ENCODE measurements at places on chromosomes 2 and 18.

DNA sequence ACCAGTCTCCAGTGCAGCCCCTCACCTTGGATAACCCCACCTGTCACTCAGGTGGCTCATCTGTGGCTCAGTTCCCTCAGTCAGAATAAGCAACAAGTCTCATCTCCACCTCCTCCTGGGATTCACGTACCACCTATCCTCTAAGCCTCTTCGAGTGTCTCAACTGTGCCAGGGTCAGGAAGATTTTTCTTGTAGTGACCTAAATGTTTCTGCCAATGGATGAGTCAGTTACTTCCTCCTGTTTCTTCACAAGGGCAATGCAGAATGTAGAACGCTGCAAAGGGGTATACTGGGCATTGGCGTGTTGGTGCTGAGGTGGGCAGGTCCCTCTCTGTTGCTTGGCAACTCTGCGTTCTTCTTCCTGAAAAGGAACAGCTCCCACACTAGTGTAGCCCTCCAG, 213.3 kb upstream of the CXCR4 start:
- no peak for DNase-seq

DNA sequence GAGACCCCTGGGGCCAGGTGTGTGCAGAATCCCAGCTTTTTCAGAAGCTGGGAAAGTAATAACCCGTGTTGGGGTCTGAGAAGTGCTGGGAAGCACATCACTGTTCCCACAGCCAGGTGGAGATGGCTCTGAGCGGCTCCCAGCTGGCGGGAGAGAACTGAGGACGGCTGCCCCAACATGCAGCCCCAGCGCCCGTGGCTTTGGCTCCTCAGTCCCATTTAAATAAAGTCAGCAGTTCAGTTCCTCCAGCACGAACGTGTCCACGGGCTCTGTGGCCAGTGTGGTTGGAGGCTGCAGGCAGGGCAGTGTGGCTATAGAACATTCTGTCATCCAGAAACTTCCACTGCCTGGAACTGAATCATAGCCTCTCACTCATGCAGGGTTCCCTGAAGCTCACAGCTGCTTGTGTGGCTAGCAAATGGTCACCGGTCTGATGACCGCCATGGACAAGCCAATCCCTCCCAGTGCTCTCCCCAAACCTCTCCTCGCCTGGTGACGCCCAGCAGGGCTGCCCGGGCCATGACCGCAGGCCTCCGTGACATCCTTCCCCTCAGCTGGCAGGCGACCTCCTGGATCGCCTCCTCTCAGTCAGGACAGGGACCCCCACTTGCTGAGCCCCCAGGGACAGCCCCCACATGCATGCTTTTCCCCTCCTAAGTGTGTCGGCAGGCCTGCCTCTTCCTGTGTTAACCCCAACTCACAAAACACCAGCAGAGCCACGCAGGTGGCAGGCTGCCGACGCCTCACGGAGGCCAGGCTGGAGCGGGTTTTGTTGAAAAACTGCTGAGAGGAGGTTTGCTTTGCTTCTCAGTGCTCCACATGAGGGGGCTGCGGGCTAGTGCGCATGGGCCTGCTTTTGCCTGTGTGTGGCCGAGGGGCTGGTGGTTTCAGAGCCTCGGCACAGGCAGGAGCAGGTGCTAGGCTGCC, 1.3 kb downstream of the RTP5 start:
- DNase-seq: no peak

GRCh38 chr18:69935319-69936190, 12.1 kb downstream of the CD226 start:
- DNase-seq: peak; percentile 77

DNA sequence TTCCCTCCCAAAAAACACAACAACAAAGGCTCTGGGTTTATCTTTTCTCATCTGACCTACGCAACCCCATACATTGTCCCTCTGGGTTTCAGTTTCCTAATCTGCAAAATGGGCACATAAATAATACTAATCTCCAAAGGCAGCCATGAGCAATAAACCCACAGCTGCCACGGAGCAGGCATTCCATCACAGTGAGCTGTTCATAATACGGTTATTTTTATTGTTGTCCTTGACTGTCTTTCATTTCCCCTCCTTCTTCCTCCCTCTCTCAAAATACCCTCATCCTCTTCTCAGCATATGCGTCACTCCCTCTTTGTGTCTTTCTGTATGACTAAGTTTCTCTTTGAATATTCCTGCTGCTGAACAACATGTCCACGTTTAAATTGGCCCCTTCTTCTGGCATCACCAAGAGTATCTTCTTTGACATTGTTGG, 129.8 kb upstream of the CAB39 start:
- no peak for DNase-seq

GRCh38 chr2:26562811-26563645, 78.1 kb downstream of the CIB4 start:
- no peak for DNase-seq

All from stimulated activated CD4-positive, alpha-beta T cell treated with anti-CD3 and anti-CD28 coated beads, Interleukin-4, amount 100 ng/mL, for 48 hours (primary cell).